ENCODE measurements at places on chromosomes 1 and 21.
A peak's percentile ranks its signal among the peaks of the same experiment; 100 is the strongest.

DNA sequence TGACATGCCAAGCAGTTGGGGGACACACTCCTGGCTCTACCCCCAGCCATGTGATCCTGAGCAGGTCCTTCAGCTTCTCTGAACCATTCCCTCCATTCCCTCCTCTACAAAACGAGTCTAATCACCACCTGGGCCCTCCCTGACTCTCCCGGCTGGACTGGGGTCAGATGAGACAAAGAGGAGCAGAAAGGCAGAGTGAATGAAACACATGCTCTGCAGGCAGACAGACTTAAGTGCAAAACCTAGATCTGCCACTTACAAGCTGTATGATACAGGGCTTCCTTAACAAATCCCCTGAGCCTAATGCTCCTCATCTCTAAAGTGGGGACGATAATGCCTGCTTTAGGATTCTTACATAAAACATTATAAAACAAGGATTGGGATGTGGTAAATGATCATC lies 17.3 kb downstream of the RIMS3 start:
- no peak for DNase-seq

DNA sequence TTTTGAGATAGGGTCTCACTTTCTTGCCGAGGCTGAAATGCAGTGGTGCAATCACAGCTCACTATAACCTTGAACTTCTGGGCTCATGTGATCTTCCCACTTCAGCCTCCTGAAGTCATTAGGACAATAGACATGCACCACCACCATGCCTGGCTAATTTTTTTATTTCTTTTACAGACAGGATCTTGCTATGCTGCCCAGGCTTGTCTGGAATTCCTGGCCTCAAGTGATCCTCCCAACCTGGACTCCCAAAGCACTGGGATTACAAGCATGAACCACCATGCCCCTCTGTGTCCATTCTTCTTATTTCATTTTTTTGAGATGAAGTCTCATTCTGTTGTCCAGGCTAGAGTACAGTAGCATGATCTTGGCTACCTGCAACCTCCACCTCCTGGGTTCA lies 12.0 kb upstream of the KLHL20 start:
- DNase-seq, result no peak

- DNase-seq, result no peak
These were observed 286.9 kb upstream of the USP25 start for GRCh38 chr21:15442743-15443469.

DNA sequence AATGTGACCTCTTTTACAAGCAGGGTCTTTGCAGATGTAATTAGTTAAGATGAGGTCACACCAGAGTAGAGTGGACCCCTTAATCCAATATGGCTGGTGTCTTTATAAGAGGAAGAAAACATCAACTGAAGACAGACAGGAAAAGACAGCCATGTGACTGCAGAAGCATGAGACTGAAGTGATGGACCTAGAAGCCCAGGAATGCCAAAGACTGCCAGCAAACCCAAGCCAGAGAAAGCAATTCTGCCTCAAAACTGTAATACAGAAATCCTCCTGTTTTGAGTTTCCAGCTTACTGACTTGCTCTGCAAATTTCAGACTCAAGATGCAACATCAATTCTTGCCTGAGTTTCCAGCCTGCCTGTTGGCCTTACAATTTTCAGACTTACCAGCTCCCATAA lies 17.3 kb downstream of the ENAH start:
- DNase-seq, result peak; percentile 16

- DNase-seq, result no peak
These were observed 31.3 kb downstream of the TRIM62 start for GRCh38 chr1:33150522-33150921.

Data from AG04449 (cell line).